ENCODE measurements at places on chromosomes 1 and 21.

GRCh38 chr1:92314024-92314423 lies 15.2 kb downstream of the RPAP2 start:
- no peak for DNase-seq

DNA sequence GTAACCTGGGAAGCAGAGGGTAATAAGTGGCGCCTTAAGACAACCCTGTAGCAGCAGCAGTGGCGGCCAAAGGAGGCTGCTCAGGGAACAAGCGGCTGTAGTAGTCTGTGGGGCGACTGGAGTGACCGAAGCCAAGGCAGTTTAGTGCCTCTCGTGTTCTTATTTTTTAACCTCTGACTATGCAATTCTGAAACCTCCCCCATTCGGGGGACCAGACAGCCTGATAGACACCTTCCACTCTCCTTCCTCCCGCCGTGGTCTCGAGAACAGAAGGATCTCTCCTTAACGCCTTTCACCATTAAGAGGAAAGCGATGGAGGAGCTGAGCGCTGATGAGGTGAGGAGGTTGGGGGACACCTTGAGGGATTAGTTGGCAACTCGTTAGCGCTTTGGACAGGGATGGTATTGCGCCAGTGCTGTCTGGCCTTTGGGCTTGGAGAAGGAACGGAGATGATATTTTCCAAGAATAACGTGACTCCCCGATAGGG lies 644 bp downstream of the UBE4B start:
- DNase-seq, result peak; percentile 55

GRCh38 chr1:186985889-186986491 lies 157.2 kb downstream of the PLA2G4A start:
- DNase-seq, result peak; percentile 55

DNA sequence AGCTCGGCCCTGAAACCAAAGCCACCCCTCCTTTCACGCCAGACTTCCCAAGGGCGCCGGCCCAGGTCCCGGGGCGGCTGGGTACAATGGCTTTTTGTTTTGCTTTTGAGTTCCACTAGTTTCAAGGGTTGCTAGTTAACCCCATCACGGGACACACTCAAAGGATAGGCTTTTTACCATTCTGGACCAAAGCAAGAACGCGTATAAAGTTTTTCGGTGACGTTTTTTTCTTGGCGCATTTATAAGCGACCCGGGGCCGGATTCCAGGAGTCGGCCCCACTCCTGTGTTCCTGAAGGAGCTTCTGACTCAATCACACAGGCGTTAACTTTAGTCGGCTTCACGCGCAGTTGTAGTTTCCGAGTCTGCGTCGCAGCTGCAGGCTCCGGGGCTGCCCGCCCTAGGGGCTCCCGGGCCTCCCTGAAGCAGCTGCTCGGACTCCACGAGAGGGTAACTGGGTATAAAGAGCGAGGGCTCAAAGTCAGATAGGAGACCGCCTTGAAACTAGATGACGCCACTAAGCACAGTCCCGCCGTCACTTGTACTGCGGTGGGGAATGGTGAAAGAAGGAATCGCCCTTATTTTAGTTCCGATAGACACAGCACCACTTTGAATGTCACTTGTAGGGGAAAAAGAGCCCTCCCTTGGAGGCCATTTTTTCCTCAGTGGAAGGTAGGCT lies 707 bp upstream of the KLHL21 start:
- peak; percentile 69 for DNase-seq

DNA sequence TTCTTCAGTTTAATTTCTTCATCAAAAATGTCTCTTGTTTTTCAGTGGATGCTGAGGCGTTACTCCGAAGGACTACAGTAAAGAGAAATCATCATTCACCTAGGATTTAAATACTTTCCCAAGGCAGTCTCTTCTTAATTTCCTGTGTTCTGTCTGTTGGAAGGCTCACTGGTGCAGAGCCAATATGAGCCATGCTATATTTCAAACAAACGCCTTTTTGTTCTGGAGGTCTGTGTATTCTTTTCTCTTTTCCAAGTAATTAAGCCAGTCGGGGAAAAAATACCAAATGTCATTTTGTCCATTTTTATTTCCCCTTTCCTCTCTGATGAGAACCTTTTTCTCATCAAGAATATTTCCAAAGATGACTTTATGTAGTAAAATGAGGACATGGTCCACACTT lies 206.5 kb downstream of the RWDD3 start:
- no peak for DNase-seq

DNA sequence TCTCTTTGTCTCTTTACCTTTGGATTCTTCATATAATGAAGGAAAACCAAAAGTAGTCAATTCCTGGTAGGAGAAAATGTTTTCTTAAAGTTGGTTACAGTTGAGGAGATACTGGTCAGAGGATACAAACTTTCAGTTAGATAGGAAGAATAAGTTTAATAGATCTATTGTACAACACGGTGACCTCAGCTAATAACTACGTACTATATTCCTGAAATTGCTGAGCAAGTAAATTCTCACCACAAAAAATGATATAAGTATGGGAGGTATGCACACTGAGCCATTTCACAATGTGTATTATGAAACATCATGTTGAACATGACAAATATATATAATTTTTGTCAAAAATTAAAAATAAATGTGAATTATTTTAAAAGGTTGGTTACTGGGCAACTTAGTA lies 20.4 kb downstream of the SSX2IP start:
- no peak for DNase-seq

DNA sequence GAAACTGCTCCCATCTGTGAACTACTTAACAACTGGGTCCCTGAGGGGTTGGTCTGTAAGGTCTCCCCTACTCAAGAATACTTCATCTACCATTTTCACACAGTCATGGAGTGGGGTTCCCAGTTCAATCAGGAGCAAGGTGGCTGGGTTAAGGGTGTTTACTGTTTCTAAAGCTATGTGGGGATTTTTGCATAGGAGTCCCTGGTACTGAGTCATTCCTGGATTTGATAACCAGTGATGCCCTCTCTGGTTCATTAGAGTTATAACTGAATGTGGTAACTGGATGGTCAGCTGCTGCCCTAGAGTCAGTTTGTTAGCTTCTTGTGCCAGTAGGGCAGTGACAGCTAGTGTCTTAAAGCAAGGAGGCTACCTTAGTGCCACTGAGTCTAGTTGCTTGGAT lies 29.4 kb upstream of the KCNJ15 start:
- no peak for DNase-seq

DNA sequence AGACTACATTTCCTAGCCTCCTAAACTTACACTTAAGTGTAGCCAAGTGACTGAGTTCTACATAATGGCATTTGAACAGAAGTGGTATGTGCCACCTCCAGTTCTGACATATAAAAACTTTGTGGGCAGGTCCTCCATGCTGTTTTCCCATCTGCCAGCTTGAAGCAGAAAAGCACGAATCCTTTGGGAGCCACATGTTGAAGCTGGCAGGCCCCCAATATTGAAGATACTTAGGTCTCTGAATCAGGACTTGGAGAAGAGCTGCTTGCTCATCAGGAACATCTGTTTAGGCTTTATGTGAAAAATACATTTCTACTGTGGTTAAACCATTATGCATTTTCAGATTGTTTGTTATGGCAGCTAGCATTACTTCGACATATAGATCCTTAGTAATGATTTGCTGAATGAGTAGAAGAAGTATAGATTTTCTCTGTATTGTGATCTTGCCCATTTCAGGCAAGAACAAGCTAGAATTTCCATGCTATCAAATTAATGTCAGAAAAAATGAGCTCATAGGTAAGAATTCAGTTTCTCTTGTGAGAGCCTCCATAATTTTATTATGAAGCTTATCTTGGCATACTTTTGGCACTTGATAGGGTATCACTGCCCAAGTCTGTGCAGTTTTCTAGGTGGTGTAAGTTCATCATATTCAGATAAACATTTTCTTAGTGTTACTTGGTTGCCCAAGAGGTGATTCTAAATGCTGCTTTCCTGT lies 68.4 kb downstream of the GDAP2 start:
- DNase-seq, result no peak

DNA sequence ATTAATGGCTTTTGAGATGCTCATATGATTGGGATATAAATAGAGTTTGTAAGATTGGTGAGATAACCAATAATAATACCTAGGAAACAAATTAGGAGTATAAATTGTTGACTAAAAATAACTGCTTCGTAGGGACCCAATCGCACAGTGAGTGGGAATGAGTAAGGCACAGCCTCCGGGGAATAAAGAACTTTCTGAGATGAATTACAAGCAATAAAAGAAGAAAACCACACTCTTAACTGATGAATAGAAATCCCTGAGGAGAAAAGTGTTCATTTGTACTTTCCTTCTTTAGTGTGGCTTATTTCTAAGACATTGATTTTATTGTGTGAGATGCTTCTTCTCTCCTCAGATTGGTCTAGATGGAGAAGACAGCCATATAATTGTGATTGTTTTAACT lies 443.4 kb upstream of the PRMT6 start:
- no peak for DNase-seq

DNA sequence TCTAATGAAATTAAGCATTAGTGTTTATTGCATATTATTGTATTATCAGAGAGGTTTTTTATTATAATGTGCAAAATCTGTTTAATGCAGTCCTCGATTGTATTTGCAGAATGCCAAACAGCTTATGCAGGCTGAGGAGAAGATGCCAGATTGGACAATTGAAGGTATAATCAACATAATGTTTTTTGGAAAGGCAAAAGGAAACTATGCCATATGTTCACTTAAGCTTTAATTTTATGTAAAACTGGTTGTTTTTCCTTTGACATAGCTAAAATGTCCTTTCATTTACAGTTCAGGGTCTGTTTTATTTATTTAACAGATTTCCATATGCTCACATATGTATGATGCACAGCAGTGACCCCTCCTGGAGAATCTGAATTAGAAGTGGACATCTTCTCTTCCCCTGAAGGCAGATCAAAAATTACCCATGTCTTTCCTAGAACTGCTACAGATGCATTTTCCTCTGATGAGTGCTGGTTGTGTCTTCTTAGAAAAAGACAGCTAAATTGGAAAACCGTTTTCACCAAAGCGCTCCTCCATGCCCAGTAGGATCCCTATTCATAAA lies 143.5 kb upstream of the USH2A start:
- DNase-seq, result peak; percentile 7

- DNase-seq, result no peak
These were observed 7.7 kb downstream of the PRAMEF1 start for GRCh38 chr1:12798911-12799310.

- DNase-seq, result no peak
These were observed 9.4 kb upstream of the ELAPOR1 start for GRCh38 chr1:109104364-109105151.

All from Daoy (cell line).